ENCODE measurements at places on chromosomes 5 and 9. TPM values are rescaled to one million over a fixed set of nuclear protein-coding genes. Genes with fewer than 3 reads are reported as not detected.

DNA sequence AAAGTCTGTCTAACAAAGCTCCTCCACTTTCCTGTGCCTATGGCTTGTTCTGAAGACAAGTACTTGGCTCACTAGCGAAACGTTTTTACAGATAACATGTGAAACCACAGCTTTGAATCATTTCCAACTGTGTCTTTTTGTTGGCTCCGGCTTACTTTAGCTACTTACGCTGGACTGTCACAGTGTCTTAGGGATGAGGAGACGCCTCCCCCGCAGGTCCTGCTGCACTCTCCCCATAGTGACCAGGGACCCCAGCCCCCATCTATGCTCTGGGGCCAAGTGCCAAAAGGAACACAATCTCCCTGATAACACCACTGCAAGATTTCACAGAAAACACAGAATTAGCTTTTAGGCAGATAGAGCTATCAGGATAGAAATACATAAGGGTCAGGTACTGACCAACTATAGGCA lies 219.1 kb downstream of the ADAMTS6 start:
- peak; percentile 88 for DNase-seq

Gene UNC5A
- 0.12 TPM for total RNA-seq

GRCh38 chr9:126864771-126865170 lies 4.3 kb downstream of the ZBTB34 start:
- DNase-seq: no peak

DNA sequence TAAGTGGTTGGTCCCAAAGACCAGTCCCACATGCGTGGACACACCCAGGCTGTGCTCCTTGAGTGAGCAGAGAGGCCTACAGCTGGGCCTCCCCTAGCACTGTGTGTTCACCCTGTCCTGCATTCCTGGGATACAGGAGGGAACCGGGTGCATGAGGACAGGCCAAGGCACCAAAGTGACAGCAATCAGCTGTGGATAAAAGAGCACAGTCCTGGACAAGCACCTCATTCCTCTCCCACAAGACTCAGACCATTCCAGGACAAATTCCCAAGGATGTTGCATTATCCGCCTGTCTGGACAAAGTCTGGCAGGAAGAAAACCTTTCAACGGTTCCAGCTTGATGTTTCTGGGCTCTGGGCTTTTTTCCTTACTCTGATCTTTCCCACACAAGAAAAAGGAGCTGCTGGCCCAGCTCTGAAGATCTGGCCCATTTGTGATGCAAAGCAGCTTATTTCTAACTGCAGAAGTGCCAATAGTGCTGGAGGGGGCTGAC lies 273.2 kb downstream of the ENC1 start:
- no peak for DNase-seq

- DNase-seq: no peak
Measured at GRCh38 chr5:136030956-136031611, 2.3 kb downstream of the TGFBI start.

Gene FBXW11
- total RNA-seq: 38.5 TPM

GRCh38 chr5:30846171-30846570 lies 347.3 kb upstream of the CDH6 start:
- no peak for DNase-seq

GRCh38 chr9:120951960-120952618 lies 25.5 kb upstream of the TRAF1 start:
- no peak for DNase-seq

GRCh38 chr5:62773460-62773859 lies 194.8 kb downstream of the LRRC70 start:
- DNase-seq: no peak

Gene IGFBPL1
- total RNA-seq: 5.5 TPM

GRCh38 chr9:27659571-27659970 lies 86.3 kb upstream of the C9orf72 start:
- DNase-seq: no peak

GRCh38 chr5:170173227-170173626 lies 59.6 kb upstream of the C5orf58 start:
- DNase-seq: peak; percentile 93

DNA sequence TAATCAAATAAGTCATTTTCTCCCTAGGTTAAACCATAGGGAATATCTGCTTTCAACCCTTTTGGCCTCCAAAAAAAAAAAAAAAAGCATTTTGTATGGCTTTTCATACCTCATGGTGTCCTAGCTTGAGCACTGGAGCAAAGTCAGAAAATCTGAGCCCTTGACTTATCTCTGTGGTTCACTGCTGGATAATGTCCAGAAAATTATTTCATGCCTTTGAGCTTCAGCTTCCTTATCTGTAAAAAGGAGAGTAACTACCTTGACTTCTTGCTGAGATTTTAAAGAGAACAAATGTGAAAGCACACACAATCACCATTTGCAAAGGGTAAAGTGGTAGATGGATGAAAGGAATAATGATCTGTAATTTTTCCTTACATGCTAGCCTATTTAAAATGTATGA lies 165.9 kb downstream of the ALDH1A1 start:
- peak; percentile 38 for DNase-seq

DNA sequence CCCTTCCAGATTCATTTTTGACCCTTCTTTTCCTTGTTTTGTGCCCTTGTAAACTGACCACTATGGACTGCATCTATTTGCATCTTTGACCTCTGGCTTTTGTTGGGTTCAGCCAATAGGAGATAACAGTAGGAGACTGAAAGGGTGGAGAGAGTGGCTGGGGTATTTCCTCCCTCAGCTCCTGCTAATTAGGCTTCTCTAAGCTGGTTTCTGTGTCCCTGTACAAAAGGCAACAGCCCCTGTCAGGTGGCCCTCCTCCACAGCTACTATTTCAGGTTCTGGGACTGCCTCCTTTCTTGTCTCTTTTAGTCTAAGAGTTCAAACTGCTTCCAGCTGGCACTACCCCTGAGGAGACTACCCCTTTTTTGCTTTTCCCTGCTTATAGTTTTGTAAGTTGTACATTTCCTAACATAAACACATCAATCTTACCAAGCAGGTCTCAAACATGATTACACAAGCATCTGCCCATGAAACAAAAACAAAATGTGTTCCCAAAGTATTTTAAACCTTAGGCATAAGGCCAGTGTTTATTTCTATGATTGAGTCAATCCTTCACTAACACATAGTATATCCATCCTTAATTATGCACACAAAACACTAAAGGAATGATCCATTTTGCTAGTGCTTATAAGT lies 262.0 kb upstream of the TRPM3 start:
- DNase-seq: no peak

Gene LCP2
- 0.69 TPM for total RNA-seq

GRCh38 chr5:142600611-142601358 lies 85.1 kb downstream of the FGF1 start:
- peak; percentile 87 for DNase-seq

DNA sequence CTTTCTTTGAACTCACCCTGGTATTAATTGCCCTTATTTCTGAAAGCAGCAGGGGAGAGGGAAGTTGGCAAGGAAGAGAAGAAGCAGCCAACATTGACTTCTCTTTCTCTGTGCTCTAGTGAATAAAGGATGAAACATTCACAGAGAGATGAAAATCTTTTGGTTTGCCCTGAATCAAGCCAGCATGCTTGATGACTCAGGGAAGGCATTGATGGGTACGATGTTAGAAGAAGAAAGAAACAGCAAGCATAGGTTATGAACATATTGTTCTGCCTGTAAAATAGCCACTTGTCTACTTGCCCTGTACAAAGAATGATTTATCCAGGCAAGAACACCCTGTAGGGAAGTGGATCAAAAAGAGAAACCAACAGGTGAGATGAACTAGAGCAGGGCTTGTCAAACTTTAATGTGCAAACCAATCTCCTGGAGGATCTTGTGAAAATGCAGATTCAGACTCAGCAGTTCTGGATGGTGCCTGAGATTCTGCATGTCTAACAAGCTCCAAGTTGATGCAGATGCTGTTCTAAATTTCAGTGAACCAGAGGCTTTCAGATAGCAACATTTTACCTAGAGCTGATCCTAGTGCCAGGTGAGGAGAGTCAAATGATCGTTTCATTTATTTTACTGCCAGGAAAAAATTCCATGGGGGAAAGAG lies 586.6 kb upstream of the TLE4 start:
- DNase-seq: peak; percentile 89

DNA sequence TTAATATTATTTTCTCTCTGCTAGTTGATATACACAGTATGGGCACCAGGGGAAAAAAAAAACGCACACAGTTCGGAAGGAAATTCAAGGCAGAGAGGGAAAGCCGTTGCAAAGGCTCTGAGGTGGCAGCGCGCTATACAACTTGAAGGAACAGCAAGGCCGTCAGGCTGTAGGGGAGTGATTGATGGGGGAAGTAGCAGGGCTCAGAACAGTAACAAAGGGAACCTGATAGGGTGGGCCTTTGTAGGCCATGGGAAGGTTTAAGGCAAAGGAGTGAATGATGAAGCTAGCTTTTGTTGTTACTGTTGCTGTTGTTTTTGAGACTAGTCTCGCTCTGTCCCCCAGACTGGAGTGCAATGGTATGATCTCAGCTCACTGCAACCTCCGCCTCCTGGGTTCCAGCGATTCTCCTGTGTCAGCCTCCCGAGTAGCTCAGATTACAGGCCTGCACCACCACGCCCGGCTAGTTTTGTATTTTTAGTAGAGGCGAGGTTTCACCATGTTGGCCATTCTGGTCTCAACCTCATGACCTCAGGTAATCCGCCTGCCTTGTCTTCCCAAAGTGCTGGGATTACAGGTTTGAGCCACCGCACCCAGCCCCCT lies 27.0 kb downstream of the AQP7 start:
- DNase-seq: no peak

Gene RECK
- total RNA-seq: 10.9 TPM

Gene LIX1
- total RNA-seq: not detected

Gene TOPORS
- total RNA-seq: 33.7 TPM

Gene GCNT4
- 0.79 TPM for total RNA-seq

DNA sequence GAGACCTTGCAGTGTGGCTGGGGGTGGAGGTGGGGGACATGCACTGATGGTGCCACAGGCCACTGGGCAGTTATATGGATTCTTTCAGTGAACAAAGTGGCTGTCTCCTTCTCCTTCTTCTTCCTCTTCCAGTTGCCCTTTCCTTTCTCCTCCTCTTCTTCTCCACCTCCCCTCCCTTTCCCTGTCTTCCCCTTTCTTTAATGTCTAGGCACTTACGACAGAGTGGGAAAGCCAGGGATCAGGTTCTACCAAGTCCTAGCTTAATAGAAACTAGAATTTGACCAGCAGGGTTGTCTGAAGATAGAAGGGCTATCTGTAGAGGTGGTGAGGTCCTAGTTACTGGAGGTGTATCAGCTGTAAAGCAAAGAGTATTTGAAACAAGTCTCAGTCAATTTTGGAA lies 62.8 kb downstream of the COL15A1 start:
- no peak for DNase-seq
